ENCODE measurements at places on chromosomes 2 and 18. TPM values are rescaled to one million over a fixed set of nuclear protein-coding genes. Genes with fewer than 3 reads are reported as not detected.
A peak's percentile ranks its signal among the peaks of the same experiment; 100 is the strongest.

DNA sequence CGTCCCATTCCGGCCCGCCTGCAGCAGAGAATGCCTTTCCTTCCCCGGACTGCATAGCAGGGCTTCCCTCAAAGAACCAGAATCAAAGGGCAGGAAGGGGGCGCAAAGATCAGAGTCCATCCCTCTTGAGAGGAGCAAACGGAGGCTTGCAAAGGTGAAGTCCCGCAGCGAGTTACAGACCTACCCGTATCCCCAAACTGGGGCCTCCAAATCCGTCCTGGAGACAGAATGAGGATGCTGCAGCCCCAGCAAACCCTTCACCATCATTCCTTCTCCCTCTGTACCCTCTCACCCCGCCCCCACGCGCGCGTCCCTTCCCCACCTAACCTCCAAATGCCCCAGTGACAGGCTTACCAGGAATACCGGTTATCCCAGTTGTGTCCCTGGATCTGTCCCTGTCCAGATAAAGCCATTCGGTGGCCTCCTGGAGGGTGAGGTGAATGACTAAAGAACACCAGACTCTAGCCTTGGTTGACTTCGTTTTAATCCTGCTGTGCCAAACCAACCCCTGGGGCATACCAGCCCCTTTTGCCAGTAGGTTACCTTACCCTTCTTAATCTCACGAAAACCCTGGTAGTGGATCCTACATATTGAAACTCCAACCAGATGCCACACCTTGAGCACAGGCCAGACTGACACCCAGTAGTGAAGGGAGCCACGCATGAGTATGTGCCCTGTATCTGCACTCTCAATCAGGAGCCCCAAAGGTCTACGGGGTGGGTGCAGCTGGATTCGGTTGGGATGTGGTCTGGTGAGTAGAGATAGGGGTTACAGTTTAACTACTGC, 961 bp upstream of the SLC40A1 start:
- no peak for DNase-seq

GRCh38 chr18:47992266-47992665, 61.8 kb upstream of the SMAD2 start:
- no peak for DNase-seq

- no peak for DNase-seq
These were observed 299.1 kb downstream of the PRKCE start for GRCh38 chr2:45950606-45951005.

DNA sequence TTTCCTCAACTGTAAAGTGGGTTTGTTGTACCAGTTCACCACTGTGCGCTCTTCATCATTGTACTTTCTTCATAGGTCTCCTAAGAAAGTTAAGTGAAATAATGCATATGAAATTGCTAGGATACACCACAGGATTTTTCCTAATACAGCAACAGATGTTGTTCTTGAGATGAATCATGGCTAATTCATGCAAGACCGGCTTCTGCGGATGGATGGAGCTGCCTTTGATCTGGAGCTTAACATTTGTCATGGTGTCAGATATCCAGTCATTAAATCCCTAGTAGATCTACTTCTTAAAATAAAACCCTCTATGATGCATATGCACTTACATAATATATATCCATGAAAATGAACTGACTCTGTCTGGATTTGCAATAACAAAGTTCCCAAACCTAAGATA, 114.1 kb downstream of the COL6A3 start:
- DNase-seq: peak; percentile 99

Gene GNLY
- not detected for total RNA-seq

Gene SLC35G4
- total RNA-seq: not detected
